ENCODE measurements at places on chromosomes 7 and 10. TPM values are rescaled to one million over a fixed set of nuclear protein-coding genes. Genes with fewer than 3 reads are reported as not detected.

Gene DGKI
- total RNA-seq, result under 0.01 TPM

Gene CCDC146
- 37.5 TPM for total RNA-seq

GRCh38 chr7:876972-877311 is 588 bp downstream of the GET4 start:
- H3K36me3 ChIP-seq, result peaks cover 11% of the 10 kb centered on the region
- no peak for DNase-seq
- peaks cover 63% of the 10 kb centered on the region for H3K4me1 ChIP-seq
- H3K27ac ChIP-seq, result peak overlapping the region; percentile 88
- H3K27me3 ChIP-seq, result no peaks in the 10 kb centered on the region

DNA sequence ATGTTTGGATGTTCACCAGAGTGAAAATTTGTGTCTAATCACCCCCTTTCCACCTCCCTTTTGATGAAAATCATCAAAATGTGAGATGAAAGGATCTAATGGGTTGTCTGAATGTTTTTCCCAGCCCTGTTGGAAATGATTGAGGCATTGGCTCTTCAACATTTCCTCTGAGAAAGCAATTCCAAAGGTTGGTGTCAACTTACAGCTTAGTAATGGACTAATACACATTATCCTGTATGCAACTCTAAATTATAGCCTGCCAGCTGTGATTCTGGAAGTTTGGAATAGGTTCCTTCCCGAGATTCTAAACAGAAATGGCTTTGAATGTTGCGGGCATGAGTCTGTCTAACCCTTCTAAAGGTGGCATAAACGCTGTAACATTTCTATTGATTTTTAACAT is 152.9 kb downstream of the DYNC1I1 start:
- H3K27me3 ChIP-seq, result no peaks in the 10 kb centered on the region
- no peak overlapping the region for H3K4me3 ChIP-seq
- H3K36me3 ChIP-seq, result no peaks in the 10 kb centered on the region
- H3K27ac ChIP-seq, result no peak overlapping the region

GRCh38 chr10:269440-270074 is 134.3 kb downstream of the ZMYND11 start:
- no peak for DNase-seq
- H3K36me3 ChIP-seq, result no peaks in the 10 kb centered on the region
- no peak overlapping the region for H3K4me3 ChIP-seq
- H3K27me3 ChIP-seq, result no peaks in the 10 kb centered on the region
- no peak overlapping the region for H3K27ac ChIP-seq
- H3K4me1 ChIP-seq, result no peaks in the 10 kb centered on the region
